NCI-H2171 (cell line): ENCODE measurements at places on chromosomes 6 and 20.

- peak; percentile 4 for DNase-seq
Observed at GRCh38 chr6:150196942-150197745, 54.3 kb downstream of the PPP1R14C start.

- peak; percentile 64 for DNase-seq
Observed at GRCh38 chr6:4017834-4018170, 61.1 kb downstream of the FAM217A start.

DNA sequence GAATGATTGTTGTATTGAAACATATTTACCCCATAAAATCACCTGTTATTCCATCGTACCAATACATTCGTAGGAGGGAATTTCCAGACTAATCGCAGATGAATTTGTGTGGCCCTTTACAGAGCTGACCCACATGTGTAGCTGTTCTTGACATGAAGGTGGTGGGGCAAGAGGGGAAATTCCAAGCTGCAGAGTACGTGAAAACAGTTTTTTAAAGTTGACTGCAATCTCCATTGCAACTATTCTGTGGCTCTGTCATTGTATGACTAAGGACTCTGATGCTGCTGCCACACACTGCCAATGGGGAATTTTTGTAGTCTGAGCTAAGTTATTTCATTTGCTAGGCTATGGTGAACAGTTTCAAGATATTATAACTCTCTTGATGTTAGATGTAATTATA lies 46.4 kb upstream of the ADTRP start:
- DNase-seq, result no peak

DNA sequence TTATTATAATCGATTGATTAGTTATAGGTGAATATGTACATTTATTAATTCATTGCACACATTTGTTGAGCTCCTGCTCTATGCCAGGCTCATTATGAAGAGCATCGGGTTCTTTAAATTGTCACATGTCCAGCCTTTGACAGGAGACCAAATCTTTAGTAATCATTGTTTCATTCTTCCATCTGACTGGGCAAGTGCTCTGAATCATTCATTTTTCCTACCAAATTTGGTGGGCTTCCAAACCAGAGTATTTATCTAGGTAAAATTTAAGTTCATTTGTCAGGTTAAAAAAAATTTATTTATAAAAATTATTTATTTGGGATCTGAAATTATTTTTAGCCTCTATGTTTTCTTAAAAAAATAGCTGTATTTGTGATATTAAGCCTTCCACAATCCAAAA lies 404.9 kb upstream of the MMS22L start:
- DNase-seq, result no peak

GRCh38 chr6:16163066-16163465 lies 34.2 kb downstream of the MYLIP start:
- no peak for DNase-seq

GRCh38 chr20:21387528-21387927 lies 9.8 kb downstream of the NKX2-4 start:
- no peak for DNase-seq

DNA sequence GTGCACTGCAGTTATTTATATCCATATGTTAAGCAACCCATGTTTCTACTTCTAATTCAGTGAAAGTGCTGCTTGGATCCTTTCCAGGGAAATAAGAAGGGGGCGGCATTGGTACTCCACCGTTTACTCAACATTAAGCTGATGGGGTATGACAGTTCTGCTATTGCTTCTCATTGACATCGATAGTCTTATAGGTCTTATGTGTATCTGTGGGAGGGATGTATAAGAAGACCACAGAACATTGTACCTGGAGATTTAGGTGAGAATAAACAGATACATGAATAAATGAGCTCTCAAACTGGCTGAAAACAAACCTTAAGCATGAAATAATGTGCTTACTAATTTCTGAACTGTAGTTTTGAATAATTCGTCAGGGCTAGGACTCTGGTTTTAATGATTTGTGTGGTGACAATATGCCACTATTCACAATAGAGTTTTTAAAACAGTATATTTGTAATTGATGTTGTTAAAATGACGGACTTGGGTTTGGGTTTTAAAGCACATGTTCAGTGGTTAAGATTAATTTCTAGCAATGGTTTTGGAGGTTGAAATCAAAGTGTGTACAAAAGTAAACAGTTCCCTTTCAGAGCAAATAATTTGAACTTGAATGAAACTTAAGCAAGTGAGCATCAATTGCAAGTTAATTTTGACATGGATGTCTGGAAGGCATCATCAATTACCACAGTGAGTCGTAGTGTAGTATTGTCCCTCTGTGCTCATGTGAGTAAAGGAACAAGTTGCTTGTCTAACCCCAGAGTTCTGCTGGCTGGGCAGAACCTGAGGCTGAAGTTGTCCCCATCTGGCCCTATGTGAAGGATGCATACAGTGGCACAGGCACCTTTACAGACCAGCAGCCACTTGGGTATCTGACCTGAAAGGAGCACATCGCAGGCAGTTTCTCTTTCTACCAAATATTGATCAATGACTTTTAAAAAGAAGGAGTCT lies 84.7 kb upstream of the SUPT3H start:
- DNase-seq, result no peak

DNA sequence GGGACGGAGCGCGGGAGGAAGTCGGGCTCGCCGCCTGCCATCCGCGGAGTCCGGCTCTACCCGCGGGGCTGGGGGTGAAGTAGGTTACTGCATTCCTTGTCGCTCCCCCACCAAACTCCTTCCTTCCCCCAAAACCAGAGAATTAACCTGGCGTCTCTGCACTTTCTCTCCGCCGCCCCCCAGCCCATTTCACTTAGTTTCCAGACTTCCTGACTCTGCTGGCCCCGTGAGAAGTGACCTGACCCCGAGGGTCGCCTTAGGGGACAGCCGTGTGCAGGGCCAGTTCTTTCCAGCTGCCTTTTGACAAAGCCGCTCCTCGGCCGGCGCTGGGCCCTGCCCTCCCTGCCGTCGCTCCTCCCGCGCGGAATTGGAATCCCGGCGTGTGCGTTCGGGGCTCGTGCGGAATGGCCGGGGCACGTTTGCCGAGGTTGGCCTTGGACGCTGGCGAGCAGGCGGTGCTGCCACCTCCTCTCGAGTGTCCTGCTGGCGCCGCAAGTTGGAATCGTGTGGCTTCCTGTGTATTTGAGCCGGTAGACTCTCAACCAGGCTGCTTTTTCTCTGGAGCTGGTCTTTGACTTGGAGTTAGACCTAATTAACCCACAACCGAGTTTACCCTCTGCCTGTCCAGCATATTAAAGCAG lies 650 bp downstream of the DCBLD1 start:
- peak; percentile 30 for DNase-seq

DNA sequence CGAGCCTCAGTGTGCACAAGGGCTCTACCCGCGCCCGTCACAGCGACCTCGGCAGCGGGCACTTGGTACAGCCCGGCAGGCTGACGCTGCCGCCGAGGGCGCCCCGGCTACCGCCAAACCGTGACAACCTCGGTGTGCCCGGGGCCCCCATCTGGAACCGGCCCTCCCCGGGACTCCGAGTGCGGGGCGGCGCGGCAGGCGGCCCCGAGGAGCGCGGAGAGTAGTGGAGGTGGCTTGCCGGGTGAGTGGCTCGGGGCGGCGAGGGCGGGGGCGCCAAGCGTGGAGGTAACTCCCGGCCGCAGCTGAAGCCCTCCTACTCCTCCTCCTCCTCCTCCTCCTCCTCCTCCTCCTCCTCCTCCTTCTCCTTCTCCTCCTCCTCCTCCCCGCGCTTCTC lies at the start of gene ISM1:
Gene ISM1, plus strand, starts transcription at position 371 of the 394 bp plus-strand sequence. CDS start 503 bp downstream, outside the sequence.
- DNase-seq, result peak; percentile 3
